ENCODE measurements at places on chromosomes 13 and 19. TPM values are rescaled to one million over a fixed set of nuclear protein-coding genes. Genes with fewer than 3 reads are reported as not detected.

DNA sequence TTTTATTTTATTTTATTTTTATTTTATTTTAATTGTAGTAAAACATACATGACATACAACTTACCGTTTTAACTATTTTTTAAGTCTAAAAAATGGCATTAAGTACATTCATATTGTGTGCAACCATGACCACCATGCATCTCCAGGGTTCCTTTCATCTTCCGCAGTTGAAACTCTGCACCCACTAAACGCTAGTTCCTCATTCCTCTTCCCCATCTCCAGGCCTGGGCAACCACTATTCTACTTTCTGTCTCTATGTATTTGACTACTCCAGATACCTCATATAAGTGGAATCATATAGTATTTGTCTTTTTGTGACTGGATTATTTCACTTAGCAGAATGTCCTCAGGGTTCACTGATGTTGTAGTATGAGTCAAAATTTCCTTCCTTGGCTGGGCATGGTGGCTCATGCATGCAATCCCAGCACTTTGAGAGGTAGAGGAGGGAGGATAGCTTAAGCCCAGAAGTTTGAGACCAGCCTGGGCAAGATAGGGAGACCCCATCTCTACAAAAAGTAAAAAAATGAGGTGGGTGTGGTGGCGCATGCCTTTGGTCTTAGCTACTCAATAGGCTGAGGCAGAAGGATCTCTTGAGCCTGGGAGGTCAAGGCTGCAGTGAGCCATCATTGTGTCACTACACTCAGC, 55.7 kb upstream of the ZNF507 start:
- DNase-seq, result no peak

DNA sequence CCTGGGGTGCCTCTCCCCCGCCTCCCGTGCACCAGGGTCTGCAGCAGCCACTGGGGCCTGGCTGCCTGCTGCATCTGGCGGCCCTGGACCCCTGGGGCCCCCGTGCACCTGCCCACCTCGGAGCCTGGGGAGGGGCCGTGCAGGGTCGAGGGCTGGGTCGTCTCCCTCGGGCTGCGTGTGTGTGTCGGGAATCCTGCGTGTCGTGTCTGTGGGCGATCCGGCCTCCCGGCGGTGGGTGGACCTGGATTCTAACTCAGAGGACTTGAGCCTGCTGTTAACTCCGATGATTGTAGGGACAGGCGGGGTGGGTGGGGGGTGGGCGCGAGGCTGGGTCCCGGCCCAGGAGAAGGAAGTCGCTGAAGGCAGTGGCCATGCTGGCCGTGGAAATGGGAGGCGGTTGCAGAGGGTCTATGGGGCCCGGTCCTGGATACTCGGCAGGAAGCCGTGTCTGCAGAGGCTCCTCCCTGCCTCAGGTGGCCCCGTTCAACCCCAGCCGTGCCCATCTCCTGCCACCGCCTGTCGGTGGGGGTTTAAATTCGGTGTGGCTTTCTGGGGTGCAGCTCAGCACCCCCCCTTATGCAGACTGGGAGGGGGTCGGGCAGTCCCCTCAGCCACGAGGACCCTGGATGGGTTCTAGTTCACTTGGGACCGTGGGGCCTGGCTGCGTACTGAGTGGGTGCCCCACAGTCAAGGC, 9.4 kb upstream of the WDR18 start:
- DNase-seq, result no peak

Gene CPT1C
- total RNA-seq, result 16.6 TPM

Gene GFY
- not detected for total RNA-seq

DNA sequence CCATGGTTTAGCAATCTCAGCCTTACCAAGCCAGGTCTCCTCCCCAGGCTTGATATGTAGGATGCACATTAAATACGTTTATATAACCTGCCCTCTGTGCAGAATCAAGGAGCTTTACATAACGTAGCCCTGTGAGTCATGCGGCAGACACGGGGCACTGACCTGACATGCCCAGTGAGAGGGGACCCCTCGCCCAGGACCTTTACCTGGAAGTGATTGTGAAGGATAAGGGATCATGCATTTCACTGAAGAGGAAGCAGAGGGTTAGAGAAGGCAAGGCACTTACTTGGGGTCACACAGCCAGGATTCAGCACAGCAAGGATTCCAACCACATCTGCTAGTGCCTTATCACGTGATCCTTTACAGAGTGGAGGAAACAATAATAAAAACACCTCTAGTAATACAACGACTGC, 18.9 kb upstream of the FOSB start:
- peak; percentile 27 for DNase-seq

DNA sequence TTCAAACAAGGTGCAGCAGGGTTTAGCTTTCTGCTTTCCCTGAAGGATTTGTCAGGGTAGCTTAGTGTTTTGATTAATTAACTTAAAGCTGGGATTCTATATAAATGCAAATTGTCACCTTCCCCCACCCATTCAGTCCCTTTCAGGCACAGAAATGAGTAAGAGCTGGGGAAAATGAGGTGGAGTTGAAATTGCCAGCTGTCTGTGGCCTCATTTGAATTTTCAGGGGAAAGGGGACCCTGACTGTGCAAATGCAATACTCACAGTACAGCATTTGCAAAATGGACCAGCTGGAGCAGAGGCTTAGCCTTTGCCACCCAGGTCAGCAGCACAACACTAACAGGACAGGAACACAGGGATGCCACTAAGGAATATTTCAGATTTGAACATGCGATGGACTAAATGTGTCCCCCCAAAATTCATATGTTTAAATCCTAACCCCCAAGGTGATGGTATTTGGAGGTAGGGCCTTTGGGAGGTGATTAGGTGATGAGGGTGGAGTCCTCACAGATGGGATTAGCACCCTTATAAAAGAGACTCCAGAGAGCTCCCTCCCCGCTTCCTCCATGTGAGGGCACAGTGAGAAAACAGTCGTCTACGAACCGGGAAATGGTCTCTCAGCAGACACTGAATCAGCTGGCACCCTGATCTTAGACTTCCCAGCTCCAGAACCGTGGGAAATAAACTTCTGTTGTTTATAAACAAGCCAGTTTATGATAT, 59.5 kb upstream of the CYSLTR2 start:
- no peak for DNase-seq

Gene SIX5
- 16.8 TPM for total RNA-seq

Gene SLC44A2
- total RNA-seq, result 17.4 TPM

DNA sequence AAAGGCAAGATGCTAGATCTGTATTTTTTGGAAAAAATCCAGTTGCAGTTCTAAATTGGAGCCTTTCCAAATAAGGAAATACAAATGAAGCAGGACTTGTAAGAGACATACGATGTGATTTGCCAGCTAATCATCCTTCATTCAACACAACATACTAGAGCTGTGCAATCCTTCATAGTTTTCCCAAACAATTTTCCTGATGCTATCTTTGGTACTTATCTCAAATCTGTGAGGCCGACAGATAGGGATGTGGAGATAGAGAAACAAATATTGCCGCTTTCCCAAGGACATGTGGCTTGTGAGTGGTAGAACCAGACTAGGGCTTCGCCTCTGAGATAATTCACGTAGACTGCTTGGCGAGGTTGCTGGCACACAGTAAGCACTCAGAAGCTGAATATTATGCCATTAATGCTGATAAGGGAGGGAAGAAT, 176.6 kb downstream of the LMO7 start:
- DNase-seq, result no peak

- no peak for DNase-seq
These were observed 4.5 kb downstream of the ABHD17A start for GRCh38 chr19:1880611-1881392.

Measured in GM23248 (cell line).